Right hindlimb (tissue), 1 donor: ENCODE measurements at places on chromosomes 2 and 18.

GRCh38 chr2:214542866-214543265, 132.0 kb downstream of the VWC2L start:
- no peak for DNase-seq

- DNase-seq, result no peak
Observed at GRCh38 chr2:52659546-52659945, 1108.1 kb upstream of the CHAC2 start.

DNA sequence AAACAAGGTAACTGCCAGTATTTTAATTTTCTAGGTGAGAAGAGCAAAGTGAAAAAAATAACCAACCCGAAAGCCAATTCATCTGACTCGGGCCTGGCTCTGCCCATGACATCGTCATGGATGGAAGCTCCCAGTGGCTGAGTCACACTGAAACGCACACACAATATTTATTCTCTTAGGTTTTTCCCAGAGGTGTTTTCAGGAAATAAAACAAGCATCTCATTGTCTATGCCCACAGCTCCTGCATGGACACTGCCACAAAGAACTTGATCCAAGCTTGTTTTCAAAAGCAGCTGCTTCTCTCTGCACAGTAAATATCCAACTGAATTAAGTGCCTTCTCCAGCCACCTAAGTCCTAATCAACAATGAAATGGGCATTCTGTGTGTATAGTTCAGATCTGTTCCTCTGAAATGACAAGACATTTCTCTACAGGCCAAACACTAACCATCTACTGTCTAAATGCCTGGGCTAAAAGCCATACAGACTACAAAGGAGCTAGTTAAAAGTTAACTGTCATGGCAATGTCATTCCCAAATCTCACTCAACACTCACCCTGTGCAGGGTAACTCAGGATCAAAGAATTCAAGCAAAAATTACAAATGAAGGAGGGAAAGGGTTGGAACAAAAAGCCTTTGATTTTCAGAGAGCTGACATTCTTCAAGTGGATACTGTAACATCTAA, 62.9 kb downstream of the RPL31 start:
- DNase-seq, result no peak

GRCh38 chr2:200713704-200714064, 98.0 kb upstream of the BZW1 start:
- no peak for DNase-seq

GRCh38 chr18:47771922-47772321, 158.5 kb downstream of the SMAD2 start:
- DNase-seq, result no peak

- peak; percentile 90 for DNase-seq
Observed at GRCh38 chr2:231709981-231710798, 1.9 kb downstream of the PTMA start.

DNA sequence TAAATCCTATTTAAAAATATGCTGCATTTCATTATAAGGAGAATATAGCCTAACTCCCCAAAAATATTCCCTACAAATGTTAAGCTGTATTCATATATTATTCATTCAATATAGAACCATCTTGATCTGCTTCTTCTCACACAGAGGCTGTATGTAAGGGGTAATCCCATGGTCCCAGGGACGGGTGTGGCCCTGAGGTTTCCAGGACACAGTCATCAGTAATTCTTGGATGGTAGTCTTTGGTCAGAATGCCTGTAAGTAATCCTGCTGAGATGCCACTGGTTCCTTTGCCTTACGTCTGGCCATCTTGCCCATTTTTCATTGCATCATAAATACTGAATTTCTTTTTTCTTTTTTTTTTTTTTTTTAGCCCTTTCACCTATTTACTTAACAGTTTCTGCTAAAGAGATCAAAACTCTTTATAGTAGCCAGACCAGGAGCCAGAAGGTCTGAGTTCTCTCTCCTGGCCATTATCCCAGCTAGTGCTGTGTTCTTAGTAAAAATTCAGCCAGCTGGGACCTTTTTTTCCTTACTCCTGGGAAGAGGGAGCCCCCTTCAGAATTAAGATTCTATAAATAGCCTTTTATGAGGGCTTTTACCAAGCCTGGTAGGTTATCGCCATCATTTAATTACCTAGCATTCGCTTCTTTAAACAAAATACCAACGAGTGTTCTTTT, 134.9 kb downstream of the SOX11 start:
- DNase-seq, result peak; percentile 34

DNA sequence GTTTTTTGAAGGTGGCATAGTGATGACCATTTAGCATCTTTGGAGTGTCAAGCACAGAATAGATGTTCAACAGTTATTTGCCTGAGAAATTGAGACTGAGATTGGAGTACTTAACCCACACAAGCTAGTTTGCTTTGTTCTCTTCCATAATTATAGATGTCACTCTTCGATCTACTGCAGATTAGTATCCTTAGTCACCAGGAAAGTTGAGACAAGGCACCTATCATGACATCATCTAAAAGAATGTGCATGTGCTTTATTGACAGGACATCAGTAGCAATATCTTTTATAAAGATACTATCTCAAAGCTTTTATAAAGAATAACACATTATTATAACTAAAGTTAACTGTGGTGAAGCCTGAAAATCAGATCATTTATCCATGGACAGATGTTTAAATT, 6.4 kb downstream of the VRK2 start:
- DNase-seq, result no peak

- no peak for DNase-seq
Observed at GRCh38 chr2:188279093-188279445, 12.6 kb upstream of the GULP1 start.

- no peak for DNase-seq
Observed at GRCh38 chr18:54197747-54198411, 26.6 kb downstream of the MBD2 start.

DNA sequence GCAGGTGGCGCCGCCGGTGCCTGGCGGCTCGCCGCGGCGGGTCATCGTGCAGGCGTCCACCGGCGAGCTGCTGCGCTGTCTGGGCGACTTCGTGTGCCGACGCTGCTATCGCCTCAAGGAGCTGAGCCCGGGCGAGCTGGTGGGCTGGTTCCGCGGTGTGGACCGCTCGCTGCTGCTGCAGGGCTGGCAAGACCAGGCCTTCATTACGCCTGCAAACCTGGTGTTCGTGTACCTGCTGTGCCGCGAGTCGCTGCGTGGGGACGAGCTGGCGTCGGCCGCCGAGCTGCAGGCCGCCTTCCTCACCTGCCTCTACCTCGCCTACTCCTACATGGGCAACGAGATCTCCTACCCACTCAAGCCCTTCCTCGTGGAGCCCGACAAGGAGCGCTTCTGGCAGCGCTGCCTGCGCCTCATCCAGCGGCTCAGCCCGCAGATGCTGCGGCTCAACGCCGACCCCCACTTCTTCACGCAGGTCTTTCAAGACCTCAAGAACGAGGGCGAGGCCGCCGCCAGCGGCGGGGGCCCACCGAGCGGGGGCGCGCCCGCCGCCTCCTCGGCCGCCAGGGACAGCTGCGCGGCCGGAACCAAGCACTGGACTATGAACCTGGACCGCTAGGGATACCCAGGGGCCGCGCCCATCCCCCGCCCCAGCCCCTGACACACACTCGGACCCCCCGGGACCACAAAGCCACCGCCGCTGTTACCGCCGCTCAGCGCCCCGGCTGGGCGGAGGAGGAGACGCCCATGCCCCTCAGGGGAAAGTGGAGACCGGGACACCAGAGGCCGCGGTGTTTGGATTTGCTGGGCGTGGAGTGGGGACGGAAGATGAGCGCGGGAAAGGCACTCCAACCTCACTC, 1.1 kb downstream of the CDK5R2 start:
- DNase-seq, result no peak

- no peak for DNase-seq
Observed at GRCh38 chr2:44388877-44389276, 27.1 kb downstream of the CAMKMT start.

DNA sequence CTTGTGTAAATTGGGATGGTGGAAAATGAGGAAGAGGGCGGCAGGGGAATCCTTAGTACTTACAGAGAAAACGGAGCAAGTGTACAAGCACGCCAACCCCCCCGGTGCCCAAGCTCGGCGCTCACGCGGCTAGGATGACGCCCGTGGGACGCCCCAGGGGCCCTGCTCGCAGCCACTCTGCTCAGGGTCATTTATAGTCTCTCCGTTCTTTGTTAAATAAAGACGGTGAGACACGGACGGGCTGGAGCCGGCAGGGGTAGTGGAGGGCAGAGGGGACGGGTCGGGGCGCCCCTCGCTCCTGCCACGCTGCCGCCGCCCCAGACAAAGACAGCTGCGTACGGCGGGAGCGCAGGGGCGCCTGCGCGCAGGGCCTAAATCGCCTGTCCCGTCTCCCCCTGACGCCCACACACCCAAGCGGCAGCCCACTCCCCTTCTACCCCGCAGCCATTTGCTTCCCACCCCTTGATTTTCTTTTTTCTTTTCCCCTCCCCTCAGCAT, 37.8 kb downstream of the PCBP1 start:
- DNase-seq, result peak; percentile 74

DNA sequence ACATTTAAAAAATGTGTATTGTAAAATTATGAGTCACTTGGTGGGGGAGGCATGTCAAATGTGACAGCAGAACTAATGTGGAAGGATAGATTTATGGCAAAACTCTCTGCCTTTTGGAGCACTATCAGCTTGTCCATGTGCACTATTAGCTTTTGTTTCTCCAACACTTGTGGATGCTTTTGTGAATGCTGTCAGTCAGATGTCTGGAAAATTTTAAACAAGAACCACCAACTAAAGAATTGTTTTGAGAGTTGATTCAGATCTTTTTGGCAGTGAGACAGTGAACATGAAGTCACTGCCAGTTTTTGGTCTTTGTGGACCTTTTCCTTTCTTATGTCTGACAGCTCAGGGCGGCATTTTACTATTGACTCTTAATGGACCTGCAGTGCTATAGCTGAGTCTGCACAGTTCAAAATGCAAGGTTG, 72.4 kb downstream of the KIAA1328 start:
- no peak for DNase-seq

- DNase-seq, result no peak
Observed at GRCh38 chr2:155178921-155179320, 480.4 kb downstream of the KCNJ3 start.

DNA sequence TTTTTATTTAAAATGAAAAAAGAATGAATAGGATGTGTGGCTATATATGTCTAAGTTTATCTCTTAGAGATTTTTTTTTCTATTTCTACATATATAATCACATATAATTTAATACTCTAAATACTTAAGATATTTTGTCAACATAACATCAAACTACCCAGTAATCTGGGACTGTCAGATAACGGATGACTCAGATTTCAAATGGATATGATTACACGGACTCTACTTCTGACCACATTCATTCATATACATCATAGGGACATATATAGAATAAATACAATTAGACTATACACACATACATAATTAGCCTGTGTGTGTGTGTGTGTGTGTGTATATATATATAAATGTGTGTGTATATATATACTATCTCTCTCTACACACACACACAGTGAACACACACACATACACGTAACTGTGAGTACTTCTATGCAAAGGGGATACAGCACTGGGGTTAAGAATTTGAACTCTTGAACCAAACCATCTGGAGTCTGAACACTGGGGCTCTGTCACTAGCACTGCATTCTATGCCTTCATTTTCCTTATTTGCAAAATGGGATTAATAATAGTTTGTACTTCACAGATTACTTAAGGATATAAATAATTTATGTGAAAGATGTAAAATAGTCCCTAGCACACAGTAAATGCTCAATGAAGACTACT, 59.5 kb downstream of the CHN1 start:
- no peak for DNase-seq

DNA sequence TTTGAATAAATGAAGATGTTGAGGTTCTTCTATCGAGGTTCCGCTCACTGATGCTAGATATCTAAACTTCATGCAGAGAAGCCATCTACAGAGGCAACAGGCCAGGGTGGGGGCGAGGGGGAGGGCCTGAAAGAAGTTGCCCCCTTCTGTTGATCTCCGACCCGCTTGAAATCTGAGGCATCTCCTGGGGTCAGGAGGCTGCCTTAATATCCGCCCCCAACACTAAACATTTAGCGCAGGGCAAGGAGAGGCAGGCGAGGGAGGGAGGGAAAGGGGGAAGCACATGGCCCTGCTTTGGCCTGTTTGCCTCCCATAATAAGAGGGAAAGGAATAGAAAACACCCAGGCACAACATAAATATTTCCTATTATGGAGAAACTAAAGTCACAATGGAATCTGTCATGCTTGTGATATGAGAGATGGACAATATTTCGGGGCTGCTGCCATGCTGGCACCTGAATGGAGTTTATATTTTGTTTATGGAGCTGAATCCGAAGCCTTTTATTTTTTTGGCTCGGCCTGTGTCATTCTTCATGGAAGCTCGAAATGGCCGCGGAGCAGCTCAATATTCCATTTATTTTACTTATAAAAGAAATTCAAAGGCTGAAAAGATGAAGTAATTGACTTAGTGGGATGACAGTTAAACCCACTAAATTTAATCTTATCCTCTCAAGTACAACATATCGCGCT, 221.1 kb downstream of the INSIG2 start:
- peak; percentile 30 for DNase-seq

GRCh38 chr2:64059270-64059669, 40.0 kb upstream of the VPS54 start:
- DNase-seq, result no peak

GRCh38 chr2:66069937-66070720, 364.8 kb upstream of the MEIS1 start:
- no peak for DNase-seq

GRCh38 chr18:79571211-79572092, 108.2 kb upstream of the CTDP1 start:
- peak; percentile 11 for DNase-seq

DNA sequence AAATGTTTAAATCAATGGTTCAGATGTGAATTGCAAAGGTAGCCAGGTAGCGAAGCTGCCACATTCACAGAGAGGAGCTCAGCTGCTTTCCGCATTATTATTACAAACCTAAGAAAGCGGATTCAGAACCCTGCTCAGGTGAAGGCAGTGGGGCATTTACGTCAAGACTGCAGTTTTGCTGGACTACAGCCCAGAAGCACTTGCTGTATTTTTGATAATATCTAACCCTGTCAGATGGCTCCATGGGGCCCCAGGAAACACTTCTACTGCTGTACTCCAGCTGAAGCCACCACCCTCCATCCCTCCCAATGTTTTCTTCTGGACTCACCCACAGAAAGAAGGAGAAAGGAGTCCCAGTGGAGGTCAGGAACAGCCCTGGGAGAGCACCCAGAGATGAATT, 96.9 kb downstream of the TPO start:
- no peak for DNase-seq

DNA sequence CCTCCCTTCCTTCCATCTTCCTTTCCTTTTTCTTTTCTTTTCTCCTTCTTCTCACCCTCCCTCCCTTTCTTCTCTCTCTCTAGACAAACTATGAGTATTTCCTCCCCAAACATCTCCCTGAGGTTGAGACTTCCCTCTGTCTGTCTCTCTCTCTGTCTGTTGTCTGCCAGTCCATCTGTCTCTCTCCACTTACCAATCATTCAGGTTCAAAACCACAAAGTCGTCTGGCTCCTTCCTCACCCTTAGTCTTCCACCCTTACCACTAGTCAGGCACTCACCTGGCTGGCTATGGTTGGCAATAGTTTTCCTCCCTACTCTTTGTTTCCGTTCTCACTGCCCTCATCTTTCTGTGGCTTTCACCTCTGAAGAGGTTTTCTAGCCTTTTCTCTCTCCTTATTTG, 12.9 kb downstream of the CCL20 start:
- DNase-seq, result no peak

- no peak for DNase-seq
Observed at GRCh38 chr2:63066265-63066664, 15.6 kb downstream of the OTX1 start.

- DNase-seq, result no peak
Observed at GRCh38 chr2:145032791-145033190, 512.9 kb upstream of the ZEB2 start.

GRCh38 chr2:51710222-51710621, 678.3 kb upstream of the NRXN1 start:
- DNase-seq, result no peak
